ENCODE measurements at places on chromosomes 3 and 15. TPM values are rescaled to one million over a fixed set of nuclear protein-coding genes. Genes with fewer than 3 reads are reported as not detected.

Gene CYP1A1
- not detected for total RNA-seq

Gene ACKR4
- 10.4 TPM for total RNA-seq

Gene ST8SIA2
- not detected for total RNA-seq

Gene MESP2
- not detected for total RNA-seq

Gene RETNLB
- not detected for total RNA-seq

Gene MB21D2
- total RNA-seq: 8.7 TPM

Gene CPNE9
- total RNA-seq: 0.29 TPM

Gene MEX3B
- 0.55 TPM for total RNA-seq

Gene CISH
- total RNA-seq: 15.0 TPM

Gene NEK4
- 36.3 TPM for total RNA-seq

Gene TIPIN
- total RNA-seq: 10.6 TPM

All from ureter (tissue), 1 donor.